Hypothalamus (tissue), 51 donors: ENCODE measurements at places on chromosomes 5 and 9.
A peak's percentile ranks its signal among the peaks of the same experiment; 100 is the strongest.

DNA sequence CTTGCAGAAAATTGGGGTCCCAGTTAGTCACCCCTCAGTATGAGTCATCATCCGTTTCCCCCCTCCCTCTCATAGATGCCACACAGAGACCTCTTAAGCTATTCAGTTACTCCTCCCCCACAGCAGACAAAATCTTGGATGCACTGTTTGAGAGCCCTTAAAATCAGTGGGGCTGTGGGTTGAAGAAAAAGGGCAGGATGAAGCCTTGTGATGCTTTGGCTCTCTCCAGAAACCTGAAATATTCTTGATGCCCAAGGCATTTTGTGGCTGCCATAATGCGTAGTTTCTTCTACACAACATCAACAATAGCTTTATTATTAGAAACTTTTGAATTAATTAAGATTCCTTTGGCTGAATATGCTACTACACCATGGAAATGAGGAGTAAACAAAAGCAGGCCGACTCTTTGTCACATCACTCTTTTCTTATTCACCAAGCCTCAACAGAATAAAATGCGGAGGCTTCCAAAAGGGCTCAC is 133.8 kb downstream of the MRPS30 start:
- DNase-seq, result no peak

GRCh38 chr9:920927-921326 is 55.5 kb upstream of the DMRT3 start:
- no peak for DNase-seq

DNA sequence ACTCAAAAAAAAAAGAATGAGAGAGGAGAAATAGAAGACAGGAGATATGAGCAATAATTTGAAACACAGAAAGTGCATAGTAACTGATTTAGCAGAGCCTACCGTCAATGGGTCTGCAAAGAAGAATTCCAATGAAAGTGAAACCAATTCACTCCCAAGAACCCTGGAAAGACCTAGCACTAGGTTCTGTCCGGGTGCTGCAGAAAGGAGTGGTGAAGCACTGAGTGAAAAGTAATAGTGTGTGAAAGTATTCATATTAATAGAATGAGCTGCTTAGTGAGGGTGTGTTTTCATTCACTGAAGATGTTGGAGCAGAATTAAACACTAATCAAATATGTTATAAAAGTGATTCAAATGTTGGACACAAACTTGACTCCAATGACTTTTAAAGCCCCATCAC is 51.3 kb upstream of the SLC30A5 start:
- DNase-seq, result no peak

DNA sequence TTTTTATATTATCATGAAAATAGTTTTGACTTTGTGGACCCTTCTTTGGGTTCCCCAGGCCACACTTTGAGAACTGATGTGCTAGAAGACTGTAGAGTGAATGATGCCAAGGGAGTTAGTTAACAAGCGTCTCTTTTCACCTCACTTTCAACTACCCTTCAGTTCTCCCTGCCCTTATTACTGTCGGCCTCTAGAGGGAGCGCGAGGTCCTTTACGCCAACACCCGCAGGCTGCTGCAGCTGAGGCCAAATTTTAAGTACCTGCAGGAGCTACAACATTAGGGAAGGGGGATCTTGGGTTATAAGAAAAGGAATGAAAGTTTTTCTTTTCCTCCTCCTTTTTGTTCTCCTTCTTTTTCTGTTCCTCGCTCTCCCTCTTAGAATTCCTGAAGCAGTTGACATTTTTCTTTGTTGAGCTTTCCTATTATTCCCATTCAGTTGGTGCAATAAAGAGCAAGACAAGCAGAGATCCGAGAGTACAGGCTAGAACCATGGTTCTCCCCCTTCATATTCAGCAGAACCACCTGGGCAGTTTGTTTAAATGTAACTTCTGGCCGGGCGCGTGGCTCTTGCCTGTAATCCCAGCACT is 84.0 kb downstream of the ZFAND5 start:
- DNase-seq, result peak; percentile 18

DNA sequence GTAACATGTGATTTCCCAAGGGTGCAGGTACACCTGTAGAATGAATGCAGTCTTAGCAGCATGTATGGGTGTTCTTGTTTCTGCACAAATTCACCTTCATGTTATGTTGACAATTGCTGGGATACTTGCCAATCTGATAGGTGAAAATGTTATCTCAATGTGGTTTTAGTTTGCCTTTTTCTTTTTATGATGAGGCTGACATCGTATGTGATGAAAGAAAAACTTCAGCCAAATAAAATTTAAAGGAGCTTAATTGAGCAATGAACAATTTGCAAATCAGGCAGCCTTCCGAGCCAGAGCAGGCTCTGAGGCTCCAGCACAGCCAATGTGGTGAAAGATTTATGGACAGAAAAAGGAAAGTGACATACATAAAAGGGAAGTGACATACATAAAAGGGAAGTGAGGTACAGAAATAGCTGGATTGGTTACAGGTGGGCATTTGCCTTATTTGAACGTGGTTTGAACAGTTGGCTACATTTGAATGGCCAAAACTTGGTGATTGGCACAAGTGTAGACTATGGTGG is 10.5 kb downstream of the TAL2 start:
- DNase-seq, result no peak
